ENCODE measurements at places on chromosomes 1 and 21.

- DNase-seq = no peak
Observed at GRCh38 chr1:111209622-111210021, 9.2 kb upstream of the DENND2D start.

DNA sequence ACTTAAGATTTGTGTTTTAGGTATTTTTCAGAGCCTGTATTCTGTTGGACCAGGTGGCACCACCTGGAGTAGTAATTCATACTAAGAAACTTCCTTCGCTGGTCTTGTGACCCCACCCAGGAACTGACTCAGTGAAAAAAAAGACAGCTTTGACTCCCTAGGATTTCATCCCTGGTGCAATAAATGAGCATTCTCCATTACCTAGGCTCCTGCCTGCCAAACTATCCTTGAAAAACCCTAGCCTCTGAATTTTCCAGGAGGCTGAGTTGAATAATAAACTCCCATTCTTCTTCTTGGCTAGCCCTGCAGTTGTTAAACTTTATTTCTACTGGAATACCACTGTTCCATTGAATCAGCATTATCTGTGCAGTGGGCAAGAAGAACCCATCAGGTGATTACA is 10.6 kb upstream of the RGS18 start:
- DNase-seq = no peak

GRCh38 chr1:6724517-6725141 is 23.0 kb upstream of the DNAJC11 start:
- no peak for DNase-seq

- DNase-seq = no peak
Observed at GRCh38 chr21:41928621-41929220, 25.1 kb downstream of the C2CD2 start.

- DNase-seq = peak; percentile 35
Observed at GRCh38 chr1:32361674-32362473, 411 bp downstream of the FAM229A start.

DNA sequence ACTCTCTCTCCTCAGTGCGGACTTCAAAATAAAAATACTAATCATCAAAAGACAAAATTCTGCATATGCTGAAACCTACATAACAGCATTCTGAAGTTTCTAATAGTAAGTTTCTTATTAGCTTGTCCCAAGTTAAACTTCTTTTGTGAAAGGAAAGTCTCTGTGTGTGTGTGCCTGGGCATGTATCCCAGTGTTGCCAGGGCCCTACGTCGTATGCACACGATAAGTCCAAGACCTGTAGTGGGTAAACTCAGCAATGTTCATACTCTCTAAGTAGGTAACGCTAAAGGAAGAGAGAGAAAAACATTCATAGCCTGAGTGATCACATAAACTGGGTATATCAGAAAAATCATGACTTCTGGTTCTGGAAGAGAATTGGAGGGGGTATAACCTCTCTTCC is 465.7 kb downstream of the SMYD3 start:
- no peak for DNase-seq

DNA sequence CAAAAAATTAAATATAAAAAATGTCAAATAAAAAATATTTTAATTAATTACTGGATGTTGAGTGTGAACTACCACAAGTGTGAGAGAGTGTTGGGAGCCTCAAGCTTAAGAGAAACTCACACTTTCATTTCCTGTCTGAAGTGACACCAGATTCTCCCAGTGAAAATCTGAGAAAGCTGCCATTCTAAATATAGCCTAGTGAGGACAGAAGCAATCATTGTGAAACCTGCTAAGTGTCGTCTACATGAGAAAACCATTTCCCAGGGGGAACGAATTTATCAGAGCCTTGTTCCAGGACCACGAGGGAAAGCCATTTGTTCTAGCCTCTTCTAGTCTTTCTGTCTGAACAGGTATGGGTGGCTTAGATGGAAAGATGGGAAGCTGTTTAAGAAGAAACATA is 329.3 kb upstream of the PRMT6 start:
- no peak for DNase-seq

DNA sequence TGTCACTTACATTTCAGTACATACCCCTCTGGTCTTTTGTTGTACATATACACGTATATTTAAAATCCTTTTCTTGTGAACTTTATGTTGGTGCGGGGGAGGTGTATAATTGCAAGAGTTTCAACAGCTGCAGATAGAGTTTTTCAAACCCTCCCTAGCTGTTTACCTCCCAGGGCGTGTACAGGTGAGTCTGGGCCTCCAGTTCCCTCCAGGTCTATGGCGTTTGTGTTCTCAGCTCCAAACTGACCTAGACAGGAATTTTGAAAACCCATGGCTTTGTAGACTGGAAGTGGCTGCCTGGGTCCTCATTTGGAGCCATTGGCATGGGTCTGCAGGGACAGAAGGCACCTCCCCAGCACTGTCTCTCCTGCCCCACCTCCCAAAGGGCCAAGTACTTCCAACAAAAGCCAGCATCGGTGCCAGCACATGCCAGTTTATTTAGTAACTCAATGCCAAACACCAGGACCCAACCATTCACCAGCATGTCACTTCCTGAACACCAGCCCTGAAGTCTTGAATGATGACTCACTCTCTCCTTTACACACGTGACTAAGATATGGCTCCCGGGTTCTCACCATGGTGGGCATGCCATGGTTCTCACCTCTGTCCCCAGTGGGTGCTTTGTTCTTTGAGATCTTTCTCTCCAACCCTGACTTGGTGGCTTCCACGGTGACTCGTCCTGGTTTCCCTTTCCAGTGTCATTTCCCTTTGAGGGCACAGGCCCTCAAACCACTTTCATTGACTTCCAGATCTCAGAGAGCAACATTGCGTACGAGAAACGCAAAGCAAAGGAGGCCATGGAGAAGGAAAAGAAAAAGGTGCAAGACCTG is 57.3 kb upstream of the EFHD2 start:
- DNase-seq = no peak

DNA sequence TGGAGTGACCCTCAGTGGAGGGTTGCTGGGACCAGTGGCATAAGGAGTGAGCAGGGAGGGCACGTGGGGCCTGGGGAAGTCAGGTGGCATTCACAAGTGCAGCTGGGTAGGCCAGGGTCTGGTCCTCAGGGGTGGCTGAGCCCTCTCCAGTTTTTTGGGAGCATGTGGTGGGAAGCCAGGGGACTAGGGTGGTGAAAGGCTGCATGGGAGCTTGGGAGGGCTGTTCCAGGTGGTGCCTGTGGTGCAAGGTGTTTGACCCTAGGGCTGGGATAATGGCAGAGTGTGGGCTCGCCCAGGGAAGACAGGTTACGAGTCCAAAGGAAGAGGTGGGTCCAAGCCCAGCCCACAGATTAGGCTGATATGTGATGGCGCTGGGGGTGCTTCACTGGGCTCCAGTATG is 30.5 kb downstream of the MAN1C1 start:
- DNase-seq = no peak

GRCh38 chr1:184366997-184367396 is 19.8 kb upstream of the C1orf21 start:
- DNase-seq = no peak

DNA sequence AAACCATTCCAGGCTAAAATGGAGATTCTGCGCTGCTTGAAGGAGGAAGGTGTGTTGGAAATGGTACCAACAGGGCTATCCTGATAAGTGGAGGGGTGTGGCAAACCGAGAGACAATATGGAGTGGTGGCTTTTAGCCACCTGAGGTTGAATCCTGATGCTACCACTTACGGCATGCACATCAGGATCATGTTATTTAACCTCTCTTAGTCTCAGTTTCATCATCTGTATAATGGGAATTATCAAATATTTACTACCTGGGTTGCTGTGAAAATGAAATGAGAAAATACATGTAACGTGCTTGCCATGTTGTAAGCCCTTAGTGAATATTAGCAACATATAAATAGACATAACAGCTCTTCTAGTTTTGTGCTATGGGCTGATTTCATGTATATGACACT is 117.1 kb downstream of the TBX19 start:
- no peak for DNase-seq

GRCh38 chr1:43893006-43893405 is 40.6 kb upstream of the ARTN start:
- DNase-seq = no peak

DNA sequence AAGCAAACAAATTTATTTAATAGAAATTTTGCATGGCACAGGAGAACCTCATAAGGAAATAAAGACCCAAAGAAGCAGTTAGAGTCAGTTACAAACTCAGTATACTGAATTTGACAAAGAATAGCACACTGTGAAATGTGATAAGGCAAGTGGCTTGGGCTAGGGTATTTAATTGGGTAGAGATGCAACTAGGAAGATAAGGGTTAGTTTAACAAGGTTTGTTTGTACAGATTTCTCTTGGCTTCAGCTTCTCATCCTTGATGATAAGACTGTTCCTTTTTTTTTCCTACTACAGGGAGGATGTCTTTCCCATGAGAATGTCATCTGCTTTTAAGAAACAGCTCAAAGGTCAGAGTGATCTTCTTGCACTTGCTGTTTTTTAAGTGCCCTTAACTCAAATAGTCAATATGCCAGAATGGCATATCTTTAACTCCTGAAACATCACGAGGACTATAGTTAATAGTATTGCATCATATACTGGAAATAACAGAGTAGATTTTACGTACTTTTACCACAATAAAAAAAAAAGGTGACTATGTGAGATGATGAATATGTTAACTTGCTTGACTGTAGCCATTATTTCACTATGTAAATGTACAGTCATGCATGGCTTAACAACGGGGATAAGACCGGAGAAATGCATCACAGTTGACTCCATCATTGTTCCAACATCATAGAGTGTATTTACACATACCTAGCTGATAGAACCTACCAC is 9.2 kb upstream of the TRAF3IP3 start:
- no peak for DNase-seq

DNA sequence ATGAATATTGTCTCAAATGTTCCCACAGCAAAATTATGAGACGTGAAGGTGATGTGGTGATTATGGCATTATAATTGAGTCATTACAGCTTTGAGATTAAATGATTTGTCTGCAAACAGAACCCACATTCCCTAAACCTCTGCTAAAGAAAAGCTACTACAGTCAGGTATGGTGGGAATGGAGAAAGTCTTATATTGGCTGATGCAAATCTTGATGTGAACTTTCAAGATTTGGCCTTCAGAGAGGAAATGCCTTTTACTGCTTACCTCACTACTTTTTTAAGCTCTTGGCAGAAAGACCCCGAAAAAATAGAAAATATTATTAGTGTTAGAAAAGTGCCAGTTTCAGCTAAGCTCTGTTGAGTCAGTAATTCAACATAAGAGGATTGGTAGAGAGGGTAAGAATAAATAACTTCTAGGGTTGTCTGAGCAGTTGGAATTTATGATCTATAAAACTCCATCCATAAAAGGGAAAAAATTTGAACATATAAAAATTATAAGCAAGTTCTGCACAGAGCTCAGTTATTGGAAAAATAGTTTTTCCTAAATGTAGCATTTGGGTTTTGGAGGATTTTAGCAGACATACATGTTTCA is 47.8 kb upstream of the RGS5 start:
- DNase-seq = no peak

- DNase-seq = no peak
Observed at GRCh38 chr1:204284929-204285328, 71.1 kb upstream of the GOLT1A start.

DNA sequence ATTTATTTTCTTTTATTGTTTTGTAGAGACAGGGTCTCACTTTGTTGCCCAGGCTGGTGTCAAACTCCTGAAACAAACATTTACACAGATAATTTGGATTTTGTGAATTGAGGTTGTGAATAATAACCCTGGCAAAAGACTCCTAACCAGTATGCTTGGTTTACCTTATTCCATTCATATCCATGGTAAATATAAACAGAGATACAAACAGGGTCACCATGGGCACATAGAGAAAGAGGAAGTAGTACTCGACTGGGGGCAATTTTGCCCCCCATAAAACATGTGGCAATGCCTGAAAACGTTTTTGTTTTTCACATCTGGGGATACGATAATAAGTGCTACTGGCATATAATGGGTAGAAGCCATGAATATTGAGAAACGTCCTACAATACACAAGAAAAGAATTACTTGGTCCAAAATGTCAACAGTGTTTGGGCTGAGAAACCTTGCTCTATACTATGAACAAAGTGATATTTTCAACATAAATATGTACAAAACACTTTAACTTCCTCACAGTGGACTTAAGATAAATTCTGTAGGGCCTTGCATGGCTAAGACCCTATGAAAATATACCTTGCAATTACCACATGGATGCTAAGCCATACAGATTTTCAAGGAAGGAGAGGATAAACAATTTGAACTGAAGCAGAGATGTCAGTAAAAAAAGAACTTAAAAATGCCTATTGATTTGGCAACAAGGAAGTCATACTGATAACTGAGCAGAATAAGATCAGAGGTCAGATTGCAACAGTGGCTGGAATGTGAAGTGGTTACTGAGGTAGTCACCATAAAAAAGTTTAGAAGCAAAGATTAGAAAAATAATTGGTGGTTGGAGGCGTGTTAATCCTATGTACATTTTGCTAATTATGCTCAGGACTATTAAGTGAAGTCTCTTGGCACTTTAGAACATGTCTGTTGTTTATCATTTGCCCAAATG is 27.4 kb upstream of the ASPM start:
- no peak for DNase-seq

- no peak for DNase-seq
Observed at GRCh38 chr1:37559080-37559479, 2.3 kb downstream of the DNALI1 start.

DNA sequence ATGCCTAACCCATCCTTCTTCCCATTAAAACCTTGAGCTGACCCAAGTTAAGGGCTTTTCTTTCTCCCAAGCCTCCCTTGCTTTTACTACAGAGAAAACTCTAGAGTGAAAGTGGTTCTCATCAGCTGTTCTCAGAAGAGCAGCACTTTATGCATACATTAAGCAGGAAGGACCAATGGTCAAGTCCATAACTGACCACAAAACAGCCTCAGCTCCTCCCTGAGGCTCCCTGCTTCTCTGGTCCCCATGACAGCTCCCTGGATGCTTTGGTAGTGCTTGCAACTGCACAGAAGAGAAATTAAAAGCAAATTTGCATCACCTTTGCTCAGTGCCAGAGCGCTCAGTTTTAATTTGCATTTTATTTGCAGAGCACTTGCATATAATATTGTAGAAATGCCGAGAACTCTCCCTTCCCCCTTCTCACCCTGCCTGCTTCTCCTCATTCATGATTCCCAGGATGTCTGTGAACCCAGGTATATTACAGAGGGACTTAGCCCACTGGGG is 56.1 kb downstream of the LMX1A start:
- no peak for DNase-seq

DNA sequence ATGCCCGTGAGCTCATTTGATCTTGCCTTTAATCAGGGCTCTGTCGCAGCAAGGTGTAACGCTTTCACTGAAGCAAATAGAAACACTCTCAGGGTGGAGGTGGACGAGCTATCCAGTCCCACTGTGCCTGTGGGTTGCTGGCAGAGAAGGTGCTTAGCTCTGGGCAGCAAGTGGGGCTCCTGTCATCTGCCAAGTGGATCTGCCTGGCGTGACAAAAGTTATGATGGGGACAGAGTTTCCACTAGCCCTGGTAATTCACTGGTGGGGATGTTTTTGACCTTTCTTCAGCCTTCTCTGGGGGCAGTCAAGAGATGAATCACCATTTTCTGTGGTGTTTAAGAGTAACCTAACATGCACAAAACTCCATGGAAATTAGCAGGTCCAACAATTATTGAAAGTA is 71.3 kb upstream of the EDEM3 start:
- no peak for DNase-seq

DNA sequence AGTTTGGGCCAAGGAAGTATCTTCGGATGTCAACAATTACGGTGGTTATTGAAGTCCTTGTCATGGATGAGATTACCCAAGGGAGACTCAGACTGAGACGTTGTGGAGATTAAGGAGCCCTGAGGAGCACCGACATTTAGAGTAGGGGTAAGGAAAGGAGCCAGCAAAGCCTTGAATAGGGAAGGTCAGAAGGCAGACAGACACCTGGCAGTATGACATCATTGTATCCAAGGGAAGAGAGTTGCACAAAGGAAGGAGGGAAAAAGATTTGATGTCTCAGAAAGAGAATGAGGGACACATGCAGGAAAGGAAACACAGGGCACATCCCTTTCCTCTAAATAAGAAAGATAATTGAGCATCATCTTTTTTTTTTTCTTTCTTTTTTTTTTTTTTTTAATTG is 11.7 kb downstream of the LAMC2 start:
- no peak for DNase-seq

Measured in NCI-H1105 treated with DMSO at 0.1 percent for 48 hours (cell line).